ENCODE measurements at places on chromosomes 6 and 20.

- no peak for DNase-seq
Observed at GRCh38 chr20:62236200-62236599, 2.1 kb upstream of the OSBPL2 start.

- DNase-seq: no peak
Observed at GRCh38 chr6:127956956-127957355, 56.1 kb upstream of the THEMIS start.

GRCh38 chr6:31462964-31463870, 34.7 kb upstream of the MICB start:
- DNase-seq: peak; percentile 62

- no peak for DNase-seq
Observed at GRCh38 chr20:9389346-9389745, 125.0 kb upstream of the LAMP5 start.

GRCh38 chr20:24724982-24725533, 224.0 kb upstream of the CST7 start:
- DNase-seq: no peak

GRCh38 chr6:15399641-15400470, 154.0 kb downstream of the JARID2 start:
- DNase-seq: no peak

GRCh38 chr6:102773636-102774035, 1380.1 kb downstream of the GRIK2 start:
- DNase-seq: no peak

- DNase-seq: no peak
Observed at GRCh38 chr20:39282619-39283092, 320.5 kb downstream of the DHX35 start.

DNA sequence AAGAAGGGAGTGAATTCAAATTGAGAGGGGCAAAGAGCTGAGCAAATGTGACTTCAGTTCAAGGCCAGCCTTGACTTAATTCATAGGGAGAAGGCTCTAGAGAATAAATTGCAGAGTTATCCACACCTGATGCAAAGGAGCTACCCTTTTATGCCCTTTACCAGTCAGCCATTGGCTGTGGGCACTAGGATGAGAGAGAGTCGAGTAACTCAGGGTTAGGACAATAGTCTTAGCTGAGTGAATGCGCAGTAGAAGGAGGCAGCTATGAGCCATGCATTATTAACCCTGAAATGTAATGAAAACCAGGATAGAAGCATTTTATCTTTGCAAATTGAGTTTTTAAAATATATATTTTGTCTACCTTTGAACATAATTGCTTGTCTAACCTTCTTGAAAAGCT, 63.0 kb upstream of the TINAG start:
- DNase-seq: no peak

GRCh38 chr20:3031524-3032147, 11.8 kb upstream of the GNRH2 start:
- no peak for DNase-seq

DNA sequence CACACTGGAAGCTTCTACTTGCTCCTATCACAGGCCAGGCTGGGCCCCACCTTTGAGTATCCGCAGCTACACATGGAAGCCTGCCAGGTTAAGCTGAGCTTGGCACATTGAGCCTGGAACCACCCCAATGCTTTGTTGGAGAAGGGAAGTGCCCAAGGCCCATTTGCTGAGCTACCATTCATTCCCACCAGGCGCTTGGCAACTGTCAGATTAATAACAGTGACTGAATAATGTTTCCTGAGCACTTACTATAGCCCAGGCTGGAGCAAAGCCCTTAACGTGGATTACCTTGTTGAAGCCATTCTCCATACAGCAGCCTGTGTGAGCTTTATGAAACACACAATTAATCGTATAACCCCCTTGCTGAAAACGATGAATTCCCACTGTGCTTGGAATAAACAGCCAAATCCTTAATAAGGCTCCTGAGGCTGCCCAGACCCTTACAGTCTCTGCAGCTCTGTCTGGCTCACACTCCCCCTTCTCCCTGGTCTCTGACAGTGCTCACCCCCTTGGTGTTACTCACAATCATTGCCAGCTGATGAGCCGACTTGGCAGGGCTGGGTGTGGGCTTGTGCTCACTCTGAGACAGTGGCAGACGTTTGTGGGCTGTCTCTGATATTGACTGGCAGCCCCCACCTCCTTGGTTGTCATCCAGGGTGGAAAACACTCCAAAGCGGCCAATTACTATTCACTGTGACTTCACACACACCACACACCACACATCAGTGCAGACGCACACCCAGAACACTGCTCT, 357.1 kb downstream of the MAFB start:
- DNase-seq: no peak

GRCh38 chr20:61802721-61803311, 262.9 kb downstream of the TAF4 start:
- no peak for DNase-seq

GRCh38 chr20:51514836-51515235, 27.7 kb downstream of the NFATC2 start:
- no peak for DNase-seq

DNA sequence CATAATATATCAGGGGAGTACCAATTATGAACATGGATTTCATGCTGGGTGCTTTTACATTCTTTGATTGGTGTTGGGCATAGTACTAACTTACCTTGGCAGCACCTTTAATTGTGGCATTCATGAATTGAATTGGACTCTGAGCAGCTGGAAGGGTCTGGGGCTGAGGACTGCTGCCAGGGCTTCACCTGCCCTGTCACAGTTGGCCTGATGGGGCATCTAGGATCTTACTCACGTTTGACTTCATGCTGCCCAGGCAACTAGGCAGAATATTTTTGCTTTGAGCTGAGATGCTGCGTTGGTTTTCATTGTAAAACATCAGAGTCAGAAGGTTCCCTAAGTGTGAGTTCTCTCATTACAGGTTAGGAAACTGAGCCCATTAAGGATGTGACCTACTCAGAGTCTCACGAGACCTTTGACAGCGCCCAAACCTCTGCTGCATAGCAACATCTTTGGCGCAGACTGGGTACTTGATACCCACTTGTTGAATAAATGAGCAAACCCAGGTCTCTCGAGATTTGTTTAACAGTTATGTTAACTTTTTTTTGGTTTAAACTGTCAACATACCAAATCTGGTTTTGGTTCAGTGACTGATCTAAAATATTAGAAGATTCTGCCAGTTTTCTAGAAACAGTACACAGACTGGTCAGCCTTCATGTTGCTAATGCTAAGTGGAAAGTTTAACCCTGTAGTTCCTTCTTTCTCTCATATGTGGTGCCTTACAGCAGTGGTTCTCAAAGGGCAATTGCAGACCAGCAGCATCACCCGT, 104.9 kb downstream of the TCP11 start:
- DNase-seq: no peak

DNA sequence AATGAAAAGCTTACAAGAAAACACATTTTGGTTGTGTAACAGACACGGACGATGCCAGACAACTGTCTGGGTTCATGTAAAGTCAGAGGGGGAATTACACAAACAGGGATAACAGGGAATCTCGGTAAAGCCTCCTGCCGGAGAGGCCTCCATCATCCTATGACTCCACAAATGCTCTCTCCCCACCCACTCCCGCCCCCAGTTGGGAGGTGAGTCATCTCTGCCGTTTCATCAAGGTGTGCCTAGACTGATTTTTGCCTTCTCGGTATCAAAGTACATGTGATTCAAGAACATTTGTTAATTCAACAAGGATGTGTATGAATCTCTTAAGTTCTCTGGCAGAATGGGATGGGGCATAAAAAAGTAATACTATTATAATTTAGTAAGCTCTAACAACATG, 304.9 kb upstream of the PRDM1 start:
- DNase-seq: peak; percentile 27

DNA sequence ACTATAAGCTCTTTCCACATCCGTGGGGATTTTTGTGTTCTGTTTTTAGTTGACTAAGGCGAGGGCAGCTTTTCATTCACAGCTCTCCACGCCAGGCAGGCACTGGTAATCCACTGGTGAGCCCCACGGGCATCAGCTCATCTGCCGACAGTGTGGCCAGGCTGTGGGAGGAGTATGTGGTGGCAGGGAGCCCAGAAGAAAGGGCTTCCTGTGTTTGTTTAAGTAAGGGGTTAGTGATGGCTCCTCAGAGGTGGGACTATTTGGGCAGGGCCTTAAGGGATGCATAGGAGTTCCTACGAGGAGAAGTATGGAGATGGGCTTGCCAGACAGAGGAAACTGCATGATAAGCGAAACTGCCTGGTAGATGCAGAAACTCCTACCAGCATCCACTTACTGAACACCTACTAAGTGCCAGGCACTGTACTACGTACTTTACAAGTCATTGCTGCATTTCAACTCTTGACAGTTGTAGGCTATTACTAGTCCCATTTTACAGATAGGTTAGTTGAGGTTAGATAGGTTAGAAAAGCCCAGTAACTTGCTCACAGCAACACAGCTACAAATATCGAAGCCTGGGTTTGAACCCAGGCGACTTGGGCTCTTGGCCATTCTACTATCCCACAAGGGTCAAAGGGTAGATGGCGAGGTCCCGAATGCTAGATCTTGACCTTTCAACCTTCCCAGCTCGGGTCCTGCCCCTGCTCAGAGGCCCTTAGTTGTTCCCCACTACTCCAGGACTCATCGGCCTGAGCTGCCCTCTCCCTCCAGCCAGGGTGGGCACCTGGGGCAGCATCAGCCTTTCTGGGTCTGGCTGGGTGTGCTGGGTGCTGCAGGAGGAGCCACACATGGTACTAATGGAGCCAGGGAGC, 55.1 kb downstream of the CEBPB start:
- no peak for DNase-seq

DNA sequence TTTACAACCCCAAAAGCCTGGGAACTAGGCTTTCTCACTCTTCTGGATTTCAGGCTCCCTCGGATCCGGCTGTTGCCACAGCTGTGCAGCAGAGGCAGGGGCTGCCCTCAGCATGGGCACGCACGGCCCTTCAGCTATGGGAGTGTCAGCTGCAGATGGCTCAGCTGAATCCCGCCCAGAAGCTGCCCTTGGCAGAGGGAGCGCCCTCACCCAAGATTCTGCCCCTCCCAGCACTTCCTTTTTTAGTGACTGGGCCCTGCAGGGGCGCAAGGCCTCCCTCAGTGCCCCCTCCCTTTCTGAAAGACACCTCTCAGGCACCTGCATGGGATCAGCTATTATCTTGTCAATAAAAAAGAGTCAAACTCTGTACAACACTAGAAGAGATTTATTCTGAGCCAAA, 67.9 kb upstream of the THBS2 start:
- DNase-seq: no peak

GRCh38 chr20:750801-751200, 17.5 kb downstream of the SLC52A3 start:
- DNase-seq: no peak

DNA sequence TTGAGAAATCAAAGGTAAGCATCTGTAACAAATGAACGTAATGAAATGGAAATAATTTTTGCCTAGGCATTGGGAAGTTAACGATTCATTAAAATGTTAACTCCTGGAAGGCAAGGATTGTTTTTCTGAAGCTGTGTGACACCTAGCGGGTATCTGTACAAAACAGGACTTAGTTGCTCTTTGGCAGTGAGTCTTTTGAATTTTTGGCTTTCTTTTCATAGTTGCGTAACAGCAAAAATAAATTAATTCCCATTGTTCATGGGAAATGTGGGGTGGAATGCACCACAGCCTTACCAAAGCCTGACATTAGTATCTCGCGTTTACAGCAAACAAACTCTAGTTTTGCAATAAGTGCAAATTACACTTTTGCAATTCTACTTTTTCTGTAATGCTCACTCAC, 92.7 kb upstream of the DTNBP1 start:
- DNase-seq: no peak

- DNase-seq: no peak
Observed at GRCh38 chr6:31978831-31979230, 3.0 kb upstream of the C4A start.

GRCh38 chr6:149336609-149336928, 19.1 kb downstream of the TAB2 start:
- DNase-seq: no peak

DNA sequence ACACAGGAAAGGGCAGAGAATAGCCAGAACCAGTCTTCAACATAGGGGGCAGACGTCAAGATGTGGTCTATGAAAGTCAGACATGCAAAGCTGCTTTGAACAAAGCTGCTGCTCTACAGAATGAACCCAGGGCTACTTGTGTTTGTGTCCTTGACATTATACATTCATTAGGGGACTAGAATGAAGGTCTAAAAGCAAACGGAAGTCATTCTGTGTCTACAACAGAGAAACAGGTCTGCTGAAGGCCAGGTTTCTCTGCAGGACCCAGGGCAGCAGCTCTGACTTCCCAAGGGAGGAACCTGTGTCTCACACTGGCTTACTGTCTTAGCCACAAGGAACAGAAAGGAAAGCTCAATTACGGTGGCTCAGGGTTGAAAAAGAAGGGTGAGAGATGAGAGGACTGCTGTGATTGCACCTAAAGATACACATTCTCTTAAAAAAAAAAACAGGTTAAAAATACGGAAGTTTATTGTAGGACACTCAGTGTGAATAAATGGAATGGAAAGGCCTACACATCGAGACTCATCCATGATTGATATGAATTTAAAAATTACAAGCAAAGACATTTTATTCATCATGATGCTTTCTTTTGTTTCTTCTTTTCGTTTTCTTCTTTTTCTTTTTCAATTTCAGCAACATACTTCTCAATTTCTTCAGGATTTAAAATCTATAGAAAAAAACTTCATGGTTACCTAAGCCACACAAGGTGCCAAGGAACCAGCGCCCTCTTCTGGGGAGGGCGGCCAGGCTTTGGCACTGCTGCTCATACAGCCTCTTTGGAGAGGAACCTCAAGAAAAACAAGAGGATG, 6.7 kb downstream of the PSMA7 start:
- DNase-seq: peak; percentile 33

- no peak for DNase-seq
Observed at GRCh38 chr6:20870493-20870892, 336.2 kb downstream of the CDKAL1 start.

- no peak for DNase-seq
Observed at GRCh38 chr20:53778041-53778516, 184.4 kb upstream of the ZNF217 start.

- DNase-seq: no peak
Observed at GRCh38 chr20:37372441-37372840, 26.5 kb downstream of the SRC start.

DNA sequence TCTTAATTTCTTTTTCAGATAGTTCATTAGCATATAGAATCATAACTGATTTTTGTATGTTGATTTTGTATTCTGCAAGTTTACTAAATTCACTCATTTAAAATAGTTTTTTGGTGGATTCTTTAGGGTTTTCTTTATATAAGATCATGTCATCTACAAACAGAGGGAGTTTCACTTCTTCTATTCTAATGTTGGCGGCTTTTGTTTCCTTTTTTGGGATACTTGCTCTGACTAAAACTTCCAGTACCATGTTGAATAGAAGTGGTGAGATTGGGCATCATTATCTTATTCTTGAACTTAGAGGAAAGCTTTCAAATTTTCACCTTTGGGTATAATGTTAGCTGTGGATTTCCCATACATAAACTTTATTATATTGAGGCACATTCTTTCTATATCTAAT, 296.9 kb downstream of the BCKDHB start:
- no peak for DNase-seq

- DNase-seq: no peak
Observed at GRCh38 chr6:89508755-89509563, 76.0 kb downstream of the ANKRD6 start.

- DNase-seq: no peak
Observed at GRCh38 chr6:88137915-88138314, 28.2 kb downstream of the CNR1 start.
